ENCODE measurements at places on chromosomes 2 and 18.

DNA sequence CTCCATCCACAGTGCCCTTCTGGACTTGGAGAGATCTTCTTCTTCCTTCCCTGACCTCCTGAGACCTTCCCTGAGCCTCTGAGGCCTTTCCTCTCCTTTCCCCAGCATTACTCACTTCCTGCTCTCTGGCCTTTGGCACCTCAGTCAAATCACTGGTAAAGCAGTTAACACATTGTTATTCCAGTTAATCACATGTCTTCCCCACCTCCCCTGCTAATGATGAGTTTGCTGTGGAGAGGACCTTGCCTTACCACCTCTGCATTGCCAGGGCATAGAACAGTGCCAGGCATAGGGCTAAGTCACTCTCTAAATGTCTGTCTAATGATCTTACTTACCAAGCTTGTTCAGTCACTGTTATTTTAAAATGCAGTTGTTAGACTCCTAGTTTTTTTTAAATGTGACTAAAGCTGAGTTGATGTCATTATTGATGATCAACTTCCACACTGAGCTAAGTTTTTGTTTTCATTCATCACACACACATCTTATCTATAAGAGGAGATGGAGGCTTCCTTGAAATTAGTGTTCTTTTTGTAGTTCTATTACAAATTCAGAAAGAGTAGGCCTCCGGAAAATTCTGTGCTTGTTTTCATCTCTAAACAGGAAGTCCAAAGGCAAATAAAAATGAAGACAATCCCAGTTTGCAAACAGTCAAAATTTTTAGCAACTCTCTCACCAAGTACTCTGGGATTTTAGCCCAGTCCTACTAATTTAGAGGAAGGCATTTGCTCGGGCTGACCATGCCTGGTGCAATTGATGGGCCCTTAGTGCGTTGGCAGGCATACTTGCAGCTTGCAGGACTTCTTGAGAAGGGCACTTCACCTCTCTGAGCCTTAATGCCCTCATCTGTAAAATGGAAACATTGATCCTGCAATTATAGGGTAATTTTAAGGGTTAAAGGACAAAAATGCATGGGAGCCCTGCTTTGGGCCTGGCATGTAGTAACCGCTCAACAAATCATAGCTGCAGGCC is 113.7 kb upstream of the SPRED2 start:
- DNase-seq: no peak

GRCh38 chr2:10972683-10973433 is 61.1 kb downstream of the KCNF1 start:
- no peak for DNase-seq

DNA sequence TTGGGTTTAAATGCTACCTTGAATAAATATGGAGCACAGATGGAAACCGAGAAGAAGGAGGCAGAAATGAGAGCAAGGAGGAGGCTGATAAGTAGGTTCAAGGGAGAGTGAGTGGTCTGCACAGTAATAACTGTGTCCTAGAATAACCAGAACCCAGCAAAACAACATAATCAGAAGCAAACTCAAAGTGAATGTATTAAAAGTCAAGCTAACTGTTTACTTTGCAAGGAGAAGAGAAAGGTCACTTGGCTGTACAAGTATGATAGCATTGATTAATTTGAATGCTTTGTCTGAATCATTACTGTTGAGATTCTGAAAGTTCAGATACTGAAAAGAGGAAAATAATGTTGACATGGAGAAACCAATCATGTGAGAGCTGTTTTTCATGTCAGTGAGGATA is 258.8 kb downstream of the PLCL1 start:
- DNase-seq: no peak

- DNase-seq: no peak
Measured at GRCh38 chr18:31343454-31343853, 25.5 kb downstream of the DSG1 start.

- no peak for DNase-seq
Measured at GRCh38 chr2:113818382-113818951, 62.0 kb upstream of the SLC35F5 start.

DNA sequence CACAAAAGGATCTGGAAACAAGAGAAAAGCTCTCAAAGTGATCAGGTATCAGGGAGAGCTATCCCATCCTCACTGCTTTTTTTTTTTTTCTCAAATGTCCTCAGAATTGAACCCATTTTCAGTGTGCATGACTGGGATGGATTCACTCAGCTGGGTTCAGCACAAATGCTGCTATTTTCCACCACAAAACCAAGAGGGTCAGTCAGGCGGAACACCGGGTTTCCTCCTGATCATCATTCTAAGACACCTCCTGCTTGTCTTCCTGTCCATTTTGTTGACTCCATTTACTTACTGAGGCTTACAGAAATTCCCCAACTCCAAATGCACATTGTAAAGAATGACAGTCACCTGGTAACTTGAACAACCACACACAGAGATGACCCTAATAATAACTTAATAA is 39.9 kb downstream of the CYRIA start:
- no peak for DNase-seq

- no peak for DNase-seq
Measured at GRCh38 chr18:13638719-13639595, 87.4 kb downstream of the FAM210A start.

GRCh38 chr18:2881840-2882195 is 35.0 kb downstream of the EMILIN2 start:
- DNase-seq: no peak

DNA sequence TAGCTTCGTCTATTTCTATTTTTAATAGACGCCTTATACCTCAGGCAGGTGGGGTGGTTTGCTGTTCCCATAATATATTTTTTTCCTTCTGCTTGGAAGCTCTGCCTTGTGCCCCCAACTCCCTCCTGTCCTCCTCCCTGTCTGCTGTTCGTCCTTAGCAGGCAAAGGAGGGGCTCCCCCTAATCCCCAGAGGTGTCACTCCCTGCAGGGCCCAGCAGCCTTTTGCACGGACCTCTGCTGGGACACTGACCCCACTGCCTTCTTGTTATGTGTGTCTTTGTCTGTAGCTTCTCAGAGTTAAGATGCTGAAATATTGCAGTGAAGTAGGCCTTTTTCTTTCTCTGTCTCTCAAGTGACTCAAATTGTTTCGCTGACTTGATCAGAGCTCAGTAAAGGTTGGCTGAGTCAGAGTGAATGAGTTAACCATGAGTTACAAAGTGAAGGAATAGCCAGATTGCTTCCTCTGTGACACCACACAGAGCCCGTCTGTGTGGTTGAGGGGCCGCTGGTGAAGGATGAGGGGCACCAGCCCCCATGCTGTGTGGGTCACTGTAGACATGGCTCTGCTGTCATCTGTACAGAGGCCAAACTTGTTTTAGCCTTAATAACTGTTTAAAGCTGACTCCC is 47.7 kb downstream of the PRKCE start:
- DNase-seq: no peak

- no peak for DNase-seq
Measured at GRCh38 chr18:28095631-28096030, 81.3 kb downstream of the CDH2 start.

DNA sequence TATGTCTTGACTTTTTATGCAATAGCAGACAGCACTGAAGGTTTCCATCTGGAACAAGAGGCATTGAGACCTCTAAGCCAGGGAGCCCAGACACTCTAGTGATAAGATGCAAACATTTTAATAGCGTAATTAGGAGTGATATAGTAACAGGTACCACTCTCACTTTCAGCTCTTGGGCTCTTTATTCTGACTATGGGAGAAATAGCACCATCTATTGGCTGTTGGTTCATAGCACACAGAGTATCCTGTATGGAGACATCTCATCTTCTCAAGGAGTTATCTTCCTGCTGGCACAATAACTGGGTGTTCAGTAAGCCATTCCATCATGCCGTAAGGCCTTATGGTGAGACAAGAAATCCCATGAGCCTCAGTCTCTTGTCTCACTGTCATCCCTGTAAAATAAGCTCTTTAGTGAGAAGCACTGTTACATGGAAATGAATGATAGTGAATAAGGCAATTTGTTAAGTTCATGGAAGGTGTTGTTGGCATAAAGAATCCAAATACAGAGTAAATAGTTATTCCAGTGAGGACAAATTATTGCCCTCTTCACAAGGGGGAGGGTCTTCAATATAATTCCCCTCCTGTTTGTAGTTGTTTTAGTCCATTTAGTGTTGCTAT is 48.3 kb downstream of the THUMPD2 start:
- DNase-seq: no peak

DNA sequence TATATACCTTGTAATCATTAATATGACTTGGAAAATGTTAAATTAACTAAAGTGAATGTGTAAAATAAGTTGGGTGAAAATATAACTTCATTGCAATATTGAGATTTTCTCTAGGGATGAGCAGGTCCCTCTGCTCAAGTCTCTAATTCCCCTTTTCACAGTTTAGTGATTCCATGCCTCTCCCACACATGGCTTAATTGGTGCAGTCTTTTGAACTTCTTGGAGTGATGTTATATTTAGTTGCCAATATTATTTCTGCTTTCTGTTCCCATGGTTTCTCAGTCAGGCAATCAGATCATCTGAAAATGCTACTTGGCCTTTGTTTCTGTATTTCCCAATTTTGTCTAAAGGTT is 233.7 kb upstream of the SPOPL start:
- DNase-seq: no peak

- no peak for DNase-seq
Measured at GRCh38 chr2:120751553-120751952, 15.9 kb downstream of the GLI2 start.

DNA sequence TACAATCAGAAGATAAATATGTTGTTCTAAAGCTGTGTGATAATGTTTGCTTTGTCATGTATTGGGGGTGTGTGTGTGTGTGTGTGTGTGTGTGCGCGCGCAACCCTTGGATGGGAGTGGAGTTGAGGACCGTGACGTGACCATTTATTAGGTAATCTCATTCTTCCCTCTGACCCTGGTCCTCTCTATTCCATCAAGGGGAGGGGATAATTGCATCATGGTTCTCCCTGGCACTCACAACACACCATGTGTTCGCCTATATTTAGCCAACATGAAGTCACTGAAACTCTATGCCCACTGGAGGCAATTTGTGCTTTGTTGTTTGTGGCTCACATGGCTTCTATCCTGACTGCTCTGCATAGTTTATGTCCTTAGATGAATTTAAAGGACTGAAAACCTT is 79.8 kb upstream of the LRPPRC start:
- DNase-seq: no peak

DNA sequence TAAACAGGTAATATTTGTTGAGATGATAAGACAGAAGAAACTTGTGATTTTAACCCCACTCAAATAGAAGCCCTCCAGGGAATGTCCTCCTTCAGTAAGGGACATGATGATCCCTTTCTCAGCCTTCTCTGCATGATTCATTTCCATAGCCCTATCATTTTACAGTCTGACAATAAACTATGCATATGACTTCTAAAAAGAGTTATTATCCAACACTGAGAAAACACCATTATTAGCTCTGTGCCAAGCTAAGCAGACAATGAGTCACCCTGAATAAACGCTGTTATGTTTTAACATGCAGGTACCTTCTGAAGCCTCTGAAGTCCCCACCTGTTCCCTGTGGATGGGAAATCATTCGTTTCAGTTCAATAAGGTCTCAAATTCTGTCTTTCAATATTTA is 54.7 kb downstream of the DTNB start:
- no peak for DNase-seq

- DNase-seq: no peak
Measured at GRCh38 chr18:9437021-9437437, 38.3 kb upstream of the RALBP1 start.

DNA sequence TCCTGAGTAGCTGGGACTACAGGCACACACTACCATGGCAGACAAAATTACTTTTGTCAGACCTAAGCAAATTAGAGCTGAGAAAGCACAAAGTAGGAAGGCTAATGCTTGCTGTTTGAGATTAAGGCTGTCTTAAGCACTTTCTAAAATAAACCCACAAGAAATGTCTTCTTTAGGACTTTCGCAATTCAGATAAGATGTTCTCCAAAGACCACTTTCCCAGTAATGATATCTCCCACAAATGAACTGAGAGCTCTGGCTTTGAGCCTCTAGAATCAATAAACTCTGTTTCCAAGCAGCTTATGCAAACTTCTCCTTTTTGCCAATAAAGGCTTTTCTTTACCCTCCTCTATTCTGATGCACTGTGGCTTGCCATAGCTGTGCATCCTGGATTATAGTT is 32.0 kb upstream of the GALNT1 start:
- DNase-seq: no peak

DNA sequence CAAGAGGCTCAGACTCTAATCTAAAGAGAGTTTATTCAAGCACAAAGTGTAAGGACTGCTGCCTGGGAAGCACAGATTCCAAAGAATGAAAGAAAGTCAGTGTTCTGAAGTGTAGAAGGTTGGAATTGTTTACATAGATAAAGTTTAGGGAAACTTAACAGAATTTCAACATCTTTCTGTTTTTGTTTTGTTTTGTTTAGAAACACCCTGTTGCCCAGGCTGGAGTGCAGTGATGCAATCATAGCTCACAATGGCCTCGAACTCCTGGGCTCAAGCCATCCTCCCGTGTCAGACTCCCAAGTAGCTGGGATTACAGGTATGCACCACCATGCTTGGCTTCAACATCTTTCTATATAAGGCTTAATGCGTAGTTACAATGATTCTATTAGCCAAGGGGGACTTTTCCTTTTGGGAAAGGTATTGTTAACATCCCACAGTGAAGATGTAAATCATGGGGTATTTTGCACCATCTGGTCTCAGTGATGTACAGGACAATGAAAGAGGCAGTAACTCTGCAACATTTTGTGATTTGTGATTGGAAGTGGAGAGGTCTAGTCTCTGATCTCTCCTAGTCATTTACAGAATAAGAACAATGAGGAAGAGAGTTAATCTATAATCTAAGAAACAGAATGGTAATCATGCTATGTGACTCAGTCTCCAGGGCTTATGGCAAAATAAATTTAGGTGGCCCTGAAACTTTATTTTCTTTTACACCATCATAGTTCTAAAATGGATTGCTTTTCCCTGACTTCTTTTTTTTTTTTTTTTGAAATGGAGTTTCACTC is 45.6 kb upstream of the MSH6 start:
- no peak for DNase-seq

- no peak for DNase-seq
Measured at GRCh38 chr2:162293122-162293786, 25.2 kb downstream of the IFIH1 start.

GRCh38 chr18:53004798-53005197 is 664.8 kb downstream of the DCC start:
- no peak for DNase-seq

GRCh38 chr18:68721681-68722583 is 7.0 kb upstream of the TMX3 start:
- peak; percentile 35 for DNase-seq

GRCh38 chr2:62303788-62304187 is 107.9 kb downstream of the B3GNT2 start:
- DNase-seq: no peak

GRCh38 chr2:19866771-19867170 is 35.0 kb downstream of the TTC32 start:
- DNase-seq: no peak

DNA sequence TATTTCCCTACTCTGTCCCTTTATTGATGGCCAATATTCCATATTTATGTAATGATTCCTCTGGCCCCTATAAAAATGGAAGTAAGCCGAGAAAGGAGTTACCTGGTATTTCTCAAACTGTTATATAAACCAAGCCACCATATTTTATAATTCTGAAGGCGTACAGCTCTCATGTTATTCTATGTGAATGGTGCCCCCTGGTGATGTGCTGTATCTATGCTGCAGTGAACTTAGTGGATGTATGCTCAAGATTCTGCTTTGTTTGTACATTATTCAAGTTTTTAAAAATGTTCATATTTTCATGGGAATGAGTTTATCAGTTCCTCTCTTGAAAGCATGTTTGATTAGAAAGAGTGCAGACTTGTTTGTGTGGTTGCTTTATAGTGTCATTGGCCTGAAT is 194.5 kb upstream of the LRRTM1 start:
- DNase-seq: no peak

Data from activated CD4-positive, alpha-beta T cell treated with anti-CD3 and anti-CD28 coated beads, Interleukin-2, amount 10 ng/mL, durations not matched to agents 7 days and 5 days (primary cell).